M059J (cell line): ENCODE measurements at places on chromosomes 3 and 15.

DNA sequence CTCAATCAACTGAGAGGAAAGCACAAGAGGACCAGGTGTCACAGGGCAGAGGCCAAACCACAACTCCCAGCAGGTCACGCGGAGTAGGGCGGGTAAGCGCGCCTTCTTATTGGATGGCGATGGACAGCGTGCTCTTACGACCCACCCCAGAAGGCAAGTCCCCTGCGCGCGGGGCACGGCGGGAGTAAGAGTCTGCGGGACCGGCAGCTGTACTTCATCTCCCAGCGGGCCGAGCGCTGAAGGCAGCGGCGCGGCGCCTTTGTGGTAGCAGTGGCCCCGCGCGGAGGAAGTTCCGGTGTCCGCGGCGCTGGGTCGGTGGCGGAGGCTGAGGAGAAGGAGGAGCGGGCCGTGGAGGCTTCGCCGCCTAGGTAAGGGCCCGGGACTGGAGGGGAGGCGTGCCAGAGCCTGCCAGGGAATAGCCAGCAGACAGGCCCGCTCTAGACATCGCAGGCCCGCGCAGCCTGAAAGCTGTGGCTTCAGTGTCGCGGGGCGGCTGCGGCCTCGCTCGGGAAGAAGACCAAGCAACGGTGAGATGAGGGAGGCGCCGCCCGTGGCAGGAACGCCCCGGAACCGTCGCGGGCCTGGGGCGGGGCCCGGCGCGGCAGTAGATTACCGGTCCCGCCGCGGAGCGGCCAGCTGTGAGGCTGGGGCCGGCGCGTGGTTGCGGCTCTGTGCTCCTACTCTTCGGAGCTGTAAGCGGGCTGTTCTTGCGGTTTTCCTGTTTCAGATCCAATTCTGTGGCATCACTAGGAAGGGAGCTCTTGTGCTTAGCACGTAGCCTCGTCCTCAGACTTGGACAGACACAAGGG, at the start of gene RBM6:
RBM6 (plus strand) TSS at position 293 of the 809 bp plus-strand sequence. CDS start 22,492 bp downstream, outside the sequence.
- DNase-seq = peak; percentile 93

DNA sequence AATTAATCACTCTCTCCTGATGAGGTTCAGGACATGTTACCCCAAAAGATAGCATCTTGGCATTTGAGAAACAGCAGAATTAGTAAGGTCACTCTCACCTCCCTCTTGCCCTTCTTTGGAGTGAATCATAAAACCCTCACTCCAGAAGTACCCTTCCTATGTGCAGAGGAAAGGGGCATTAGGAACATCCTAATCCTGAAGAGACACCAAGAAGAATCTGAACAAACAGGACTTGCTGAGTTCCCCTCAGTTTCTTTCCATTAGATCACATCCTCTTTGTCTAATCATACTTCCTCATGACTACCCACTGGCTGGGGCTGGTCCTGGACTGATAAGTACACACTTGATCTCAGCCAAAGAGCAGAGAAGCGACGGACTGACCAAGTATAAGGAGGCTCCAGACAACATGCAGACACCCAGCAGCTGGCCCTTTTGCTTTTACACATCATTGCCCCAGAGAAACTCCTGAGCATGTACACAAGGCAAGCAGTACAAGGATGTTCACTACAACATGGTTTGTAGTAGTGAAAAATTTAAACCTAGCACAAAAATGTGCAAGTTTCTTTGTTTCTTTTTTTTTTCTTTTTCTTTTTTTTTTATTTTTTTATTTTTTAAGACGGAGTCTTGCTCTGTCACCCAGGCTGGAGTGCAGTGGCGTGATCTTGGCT, 15.0 kb upstream of the TM6SF1 start:
- no peak for DNase-seq

DNA sequence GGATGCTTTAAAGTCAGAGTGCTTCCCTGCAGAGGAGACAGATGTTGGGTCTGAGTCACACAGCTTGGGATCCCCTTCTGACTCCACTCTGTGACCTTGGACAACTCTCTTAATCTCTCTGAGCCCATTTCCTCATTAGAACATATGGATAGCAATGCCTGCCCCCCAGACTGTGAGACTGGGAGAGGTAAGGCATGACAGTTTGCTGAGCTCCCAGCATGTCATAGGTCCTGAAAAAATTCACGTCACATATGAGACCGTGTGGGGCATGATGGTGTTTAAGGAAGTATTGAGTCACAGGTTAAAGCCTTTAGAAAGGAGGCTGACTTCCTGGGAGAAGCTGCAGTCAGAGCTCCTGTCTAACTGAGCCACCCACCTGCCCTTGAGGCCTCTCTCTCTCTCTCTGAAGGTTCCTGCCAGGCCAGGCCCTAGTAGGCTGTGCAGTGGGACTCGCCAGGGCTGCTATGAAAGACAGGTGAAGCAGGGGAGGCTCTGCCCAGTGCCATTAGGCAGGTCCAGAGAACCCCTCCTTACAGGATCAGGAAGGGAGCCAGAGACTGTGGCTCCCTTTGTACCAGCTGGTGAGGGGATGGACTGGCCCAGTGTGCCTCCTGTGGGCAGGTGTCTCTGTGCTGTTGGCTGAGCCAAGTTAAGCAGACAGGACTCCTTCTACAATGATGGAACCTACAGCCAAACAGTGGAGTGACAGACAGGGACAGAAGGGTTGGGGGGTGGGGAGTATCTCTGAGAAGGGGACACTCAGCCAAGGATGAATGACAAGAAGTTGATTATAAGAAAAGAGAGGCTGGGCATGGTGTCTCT, 19.5 kb upstream of the DOCK3 start:
- peak; percentile 36 for DNase-seq

DNA sequence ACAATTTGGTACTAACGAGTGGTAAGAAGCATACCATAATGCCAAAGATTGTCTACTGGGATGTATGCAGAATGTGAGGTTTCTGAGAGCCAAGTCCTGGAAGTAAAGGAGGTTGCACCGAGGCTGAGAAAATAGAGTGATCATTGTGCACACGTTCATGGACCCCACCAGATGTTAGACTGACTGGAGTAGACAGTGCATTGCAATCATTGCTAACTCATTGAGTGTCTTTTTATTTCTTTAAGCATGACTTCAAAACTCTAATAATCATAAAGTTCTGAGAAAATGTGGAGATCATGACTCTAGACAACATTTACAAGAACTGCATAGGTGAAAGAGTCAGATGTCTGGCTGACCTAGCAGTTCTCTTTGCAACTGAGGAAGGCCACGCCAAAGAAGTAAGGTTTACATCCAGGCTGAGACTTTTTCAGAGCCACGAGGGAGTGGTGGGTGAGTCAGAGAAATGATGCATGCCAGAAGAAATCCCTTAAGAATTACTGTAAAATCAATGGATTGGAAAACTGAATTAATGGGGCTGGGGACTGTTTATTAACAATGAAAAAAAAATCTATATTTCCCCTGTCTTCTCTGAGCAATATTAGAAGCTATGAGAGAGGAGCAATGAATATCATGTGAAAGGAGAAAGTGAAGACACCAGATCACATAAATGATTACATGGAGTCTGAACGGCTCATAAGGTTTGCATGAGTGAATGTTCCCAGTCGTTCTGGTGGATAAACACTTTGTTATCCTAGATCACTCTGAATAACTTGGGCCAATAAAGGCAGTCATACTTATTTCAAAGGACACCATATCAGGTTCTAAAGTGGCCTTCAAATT, 76.0 kb upstream of the SLC25A26 start:
- peak; percentile 26 for DNase-seq

- peak; percentile 15 for DNase-seq
Measured at GRCh38 chr3:41726891-41727290, 235.0 kb downstream of the ULK4 start.
